ENCODE measurements at places on chromosomes 3 and 15. TPM values are rescaled to one million over a fixed set of nuclear protein-coding genes. Genes with fewer than 3 reads are reported as not detected.

FGF7 gene
- total RNA-seq: not detected

NOX5 gene
- not detected for total RNA-seq

PLSCR5 gene
- total RNA-seq: not detected

ANKRD34C gene
- not detected for total RNA-seq

DNA sequence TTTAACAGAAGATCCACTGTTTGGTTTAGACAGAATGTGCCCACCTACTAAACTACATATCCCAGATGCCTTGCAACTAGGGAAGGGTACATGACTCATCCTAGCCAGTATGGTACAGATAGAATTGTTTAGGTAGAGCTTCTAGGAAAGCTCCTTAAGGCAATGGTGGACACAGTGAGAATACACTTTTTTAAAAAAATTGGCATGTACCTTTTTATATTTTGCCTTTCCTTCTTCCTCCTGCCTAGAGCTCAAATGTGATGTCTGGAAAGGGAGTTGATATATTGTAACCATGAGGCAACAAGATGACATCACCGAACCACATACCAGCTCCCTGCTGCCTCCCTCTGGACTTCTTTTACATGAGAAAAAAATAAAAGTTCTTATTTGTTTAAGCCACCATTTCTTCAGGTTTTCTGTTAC, 14.4 kb upstream of the C3orf80 start:
- DNase-seq: no peak

GRCh38 chr3:112376992-112377391, 44.0 kb downstream of the CD200 start:
- DNase-seq: no peak

DNA sequence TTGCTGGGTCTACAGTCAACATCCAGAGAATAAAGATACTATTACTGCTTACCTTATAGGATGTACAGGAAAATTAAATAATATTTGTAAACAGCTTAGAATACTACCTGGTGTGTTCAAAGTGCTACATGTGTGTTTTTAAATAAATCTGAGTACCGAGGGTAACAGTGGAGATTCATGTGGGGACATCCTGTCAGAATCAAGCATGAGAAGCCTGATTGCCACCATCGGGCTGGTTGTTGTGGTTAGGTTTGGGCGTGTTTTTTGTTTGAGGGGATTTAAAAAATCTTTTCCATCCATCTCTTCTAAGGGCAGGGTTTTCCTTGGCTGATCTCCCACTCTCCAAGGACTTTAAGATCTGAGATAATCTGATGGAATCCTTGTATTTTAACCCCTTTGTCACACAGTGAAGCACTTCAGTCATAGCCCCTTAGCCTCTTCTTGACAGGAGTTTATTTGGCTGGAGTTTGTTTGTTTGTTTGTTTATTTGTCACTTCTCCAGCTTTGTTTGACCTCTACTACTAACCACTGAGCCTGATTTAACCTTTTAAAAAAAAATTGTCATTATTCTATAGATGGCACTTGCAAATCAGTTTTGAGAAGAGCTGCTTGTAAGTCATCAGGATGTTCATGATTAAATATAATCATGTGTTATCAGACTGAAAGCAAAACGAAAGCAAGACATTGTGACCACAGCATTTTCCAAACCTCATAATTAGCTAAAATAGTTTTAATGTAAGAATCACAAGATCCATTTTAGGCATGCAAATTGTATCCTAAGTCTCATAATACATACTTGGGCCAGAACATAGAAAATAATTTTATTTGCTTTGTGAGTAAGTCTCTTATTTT, 72.8 kb upstream of the RARB start:
- no peak for DNase-seq

DNA sequence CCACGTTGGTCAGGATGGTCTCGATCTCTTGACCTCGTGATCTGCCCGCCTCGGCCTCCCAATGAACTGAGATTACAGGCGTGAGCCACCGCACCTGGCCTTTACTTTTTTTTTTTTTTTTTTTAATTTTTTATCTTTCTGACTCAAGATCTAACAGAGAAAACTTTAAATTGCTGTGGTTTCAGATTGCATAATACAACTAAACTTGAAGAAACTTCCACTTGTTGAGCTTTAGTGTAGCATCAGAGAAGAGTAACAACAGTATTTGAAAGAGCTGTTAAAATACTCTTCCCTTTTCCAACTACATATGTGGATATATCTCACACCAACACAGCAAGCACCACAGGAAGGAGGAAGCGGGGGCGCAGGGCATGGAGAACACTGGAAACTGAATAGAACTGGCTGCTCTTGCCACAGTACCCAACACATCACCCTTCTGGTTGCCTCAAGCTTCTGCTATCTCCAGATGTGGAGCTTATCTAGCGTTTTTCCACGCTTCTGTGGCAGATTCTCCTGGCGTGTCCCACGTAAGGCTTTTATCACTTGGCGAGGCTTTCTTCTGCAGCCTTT, 45.4 kb downstream of the MAP6D1 start:
- DNase-seq: no peak

- peak; percentile 87 for DNase-seq
These were observed 5.9 kb upstream of the TMEM115 start for GRCh38 chr3:50365080-50365841.

DNA sequence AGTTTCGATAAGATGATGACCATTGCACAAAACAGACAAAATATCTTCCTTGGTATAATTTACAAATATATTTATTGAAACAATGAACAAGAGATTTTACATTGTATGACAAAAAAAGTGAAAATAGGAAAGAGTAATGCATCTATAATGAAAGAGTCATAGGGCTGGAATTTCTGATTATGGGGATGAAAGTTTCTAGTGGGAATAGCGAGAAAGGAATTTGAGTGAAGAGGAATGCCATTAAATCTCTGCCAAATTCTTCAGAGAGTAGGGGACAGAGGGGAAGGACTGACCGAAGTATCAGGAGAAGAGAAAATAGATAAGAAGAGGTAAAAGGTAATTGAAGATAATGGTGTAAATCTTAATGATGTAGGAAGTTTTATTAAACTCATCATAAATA, 125.4 kb downstream of the VGLL3 start:
- DNase-seq: no peak

DNA sequence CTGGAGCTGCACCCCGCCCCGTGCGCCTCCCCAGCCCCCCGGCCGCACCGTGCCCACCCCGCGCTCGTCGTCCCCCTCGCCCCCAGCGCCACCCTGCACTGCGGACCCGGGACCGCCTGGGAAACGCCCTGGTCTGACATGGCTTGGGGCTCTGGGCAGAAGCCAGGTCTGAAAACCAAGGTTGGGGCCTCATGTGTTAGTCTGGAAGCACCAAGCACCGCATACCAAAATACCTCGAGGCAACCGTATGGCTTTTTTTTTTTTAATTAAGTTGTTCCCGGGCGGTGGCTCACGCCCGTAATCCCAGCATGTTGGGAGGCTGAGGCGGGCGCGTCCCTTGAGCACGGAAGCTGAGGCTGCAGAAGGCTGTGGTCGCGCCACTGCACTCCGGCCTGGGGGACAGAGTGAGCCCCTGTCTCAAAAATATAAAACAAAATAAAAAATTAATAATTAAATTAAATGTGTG, 91.5 kb upstream of the CHD2 start:
- DNase-seq: peak; percentile 54

- DNase-seq: no peak
These were observed 122.4 kb downstream of the CBLB start for GRCh38 chr3:105746231-105746996.

- no peak for DNase-seq
These were observed 83.2 kb downstream of the NFKBIZ start for GRCh38 chr3:101932326-101933068.

DNA sequence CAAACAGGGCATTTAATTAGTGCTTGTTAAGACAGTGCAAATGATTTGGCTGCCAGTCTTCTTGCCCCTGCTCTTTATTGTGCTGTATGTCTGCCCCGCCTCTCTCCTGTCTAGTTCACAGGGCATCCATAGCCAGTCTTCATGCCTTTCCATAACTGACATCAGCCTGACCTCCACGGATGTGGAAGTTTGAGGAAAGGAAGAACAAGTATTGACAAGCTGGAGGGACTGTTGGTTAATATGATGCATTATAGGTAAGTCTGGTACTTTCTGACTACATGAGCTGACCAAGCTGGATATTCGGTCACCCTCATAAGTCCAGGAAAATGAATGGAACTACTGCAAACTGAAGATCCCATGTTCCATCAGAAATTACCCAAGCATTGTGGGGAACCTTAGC, 325.9 kb downstream of the TIGIT start:
- DNase-seq: no peak

DNA sequence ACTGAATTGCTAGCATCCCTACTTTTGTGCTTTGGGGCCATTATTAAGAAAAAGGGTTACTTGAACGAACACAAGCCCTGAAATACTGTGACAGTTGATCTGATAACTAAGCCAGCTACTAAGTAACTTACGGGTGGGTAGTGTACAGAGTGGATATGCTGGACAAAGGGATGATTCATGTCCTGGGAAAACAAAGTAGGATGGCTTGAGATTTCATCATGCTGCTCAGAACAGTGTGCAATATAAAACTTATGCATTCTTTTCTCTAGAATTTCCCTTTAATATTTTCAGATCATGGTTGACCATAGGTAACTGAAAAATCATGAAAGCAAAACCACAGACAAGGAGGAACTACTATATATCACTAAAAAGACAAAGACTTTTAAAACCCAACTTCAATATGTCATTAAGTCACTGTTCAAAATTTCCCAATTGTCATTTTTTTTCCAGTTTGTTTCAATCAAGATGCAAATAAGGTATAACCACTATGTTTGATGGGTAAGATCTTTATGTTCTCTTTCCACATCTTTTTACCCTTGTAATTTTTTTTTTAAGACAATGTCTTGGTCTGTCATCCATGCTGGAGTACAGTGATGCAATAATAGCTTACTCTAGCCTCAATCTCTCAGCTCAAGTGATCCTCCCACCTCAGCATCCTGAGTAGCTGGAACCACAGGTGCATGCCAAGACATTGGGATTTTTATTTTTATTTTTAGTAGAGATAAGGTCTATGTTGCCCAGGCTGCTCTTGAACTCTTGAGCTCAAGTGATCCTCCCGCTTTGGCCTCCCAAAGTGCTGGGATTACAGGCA, 67.7 kb downstream of the IFT80 start:
- DNase-seq: no peak
